T-helper 9 cell (primary cell): ENCODE measurements at places on chromosomes 6 and 20.

- no peak for DNase-seq
These were observed 45.5 kb upstream of the CD83 start for GRCh38 chr6:14072084-14072483.

DNA sequence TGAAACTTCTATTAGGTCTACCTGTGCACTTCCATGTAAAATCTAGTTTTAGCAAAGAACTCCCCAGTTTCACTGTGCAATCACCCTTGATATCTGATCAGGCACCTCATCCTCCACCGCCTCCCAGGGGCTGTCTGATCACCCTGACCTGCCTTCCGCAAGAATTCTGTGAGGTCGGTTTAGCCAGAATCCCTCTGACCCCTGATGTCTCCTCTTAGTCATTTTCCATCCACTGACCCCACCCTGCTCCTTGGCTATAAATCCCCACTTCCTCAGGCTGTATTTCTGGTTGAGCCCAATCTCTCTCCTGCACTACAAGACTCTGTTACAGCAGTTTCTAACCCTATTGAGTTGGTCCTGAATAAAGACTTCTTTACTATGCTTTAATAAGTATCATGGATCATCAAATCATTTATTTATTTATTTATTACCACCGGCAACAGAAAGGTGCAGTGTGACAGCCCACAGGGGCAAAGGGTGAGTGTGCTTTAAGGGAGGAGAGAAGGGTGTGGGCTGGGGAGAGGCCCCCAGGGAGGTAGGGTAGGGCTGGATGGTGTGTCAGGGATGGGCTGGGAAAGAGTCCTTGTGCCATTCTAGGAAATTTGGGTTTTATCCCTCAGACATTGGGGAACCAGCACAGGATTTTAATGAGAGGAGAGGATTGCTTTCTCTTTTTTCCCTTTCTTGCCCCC, 11.2 kb upstream of the SERPINB6 start:
- DNase-seq: no peak

DNA sequence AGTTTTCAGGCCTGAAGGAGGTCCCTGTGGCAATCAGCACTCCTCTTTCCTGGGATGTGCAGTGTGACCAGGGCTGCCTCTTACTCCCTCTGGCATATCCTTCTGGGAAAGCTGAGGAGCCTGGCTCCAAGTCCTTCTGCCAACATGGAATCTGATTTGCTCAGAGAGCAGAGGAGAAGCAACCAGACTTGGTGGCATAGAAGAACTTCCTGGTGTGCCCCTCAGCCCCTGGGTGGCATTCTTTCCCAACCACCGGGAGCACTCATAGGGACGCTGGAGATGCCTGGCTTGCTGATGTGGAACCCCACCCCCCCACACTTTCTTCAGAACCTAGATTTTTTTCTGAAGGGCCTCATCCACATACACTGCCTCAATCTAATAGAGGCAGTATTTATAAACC, 107.6 kb upstream of the TRAF3IP2 start:
- DNase-seq: no peak

DNA sequence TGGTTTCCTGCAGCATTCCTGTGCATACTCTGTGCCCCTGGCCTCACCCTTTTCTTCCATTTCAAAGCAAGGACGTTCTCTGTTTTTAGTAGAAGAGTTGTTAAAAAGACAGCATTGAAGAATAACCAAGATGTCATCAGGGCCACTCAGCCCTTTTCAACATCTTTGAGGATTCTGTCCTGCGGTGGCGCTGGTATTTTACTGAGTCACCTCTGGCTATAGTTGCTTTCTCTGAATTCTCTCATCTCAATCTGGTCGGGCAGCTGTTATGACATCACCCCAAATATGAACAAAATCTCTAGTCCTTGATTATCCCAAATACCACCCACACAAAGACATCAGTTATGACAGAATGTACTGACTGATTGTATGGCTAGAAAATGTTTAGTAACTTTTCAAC, 204.2 kb downstream of the GRIK2 start:
- no peak for DNase-seq

- no peak for DNase-seq
These were observed 15.8 kb upstream of the LIN28B start for GRCh38 chr6:104940893-104941728.

GRCh38 chr20:36543184-36544133, 2.1 kb downstream of the MYL9 start:
- no peak for DNase-seq

GRCh38 chr6:167122827-167123657, at the start of gene CCR6:
Gene CCR6, plus strand, starts transcription at chr6:167123096. Its CDS starts 13,039 bp downstream, at chr6:167136135.
- DNase-seq: no peak

- no peak for DNase-seq
These were observed 256.8 kb downstream of the CDKAL1 start for GRCh38 chr6:20791074-20791473.

DNA sequence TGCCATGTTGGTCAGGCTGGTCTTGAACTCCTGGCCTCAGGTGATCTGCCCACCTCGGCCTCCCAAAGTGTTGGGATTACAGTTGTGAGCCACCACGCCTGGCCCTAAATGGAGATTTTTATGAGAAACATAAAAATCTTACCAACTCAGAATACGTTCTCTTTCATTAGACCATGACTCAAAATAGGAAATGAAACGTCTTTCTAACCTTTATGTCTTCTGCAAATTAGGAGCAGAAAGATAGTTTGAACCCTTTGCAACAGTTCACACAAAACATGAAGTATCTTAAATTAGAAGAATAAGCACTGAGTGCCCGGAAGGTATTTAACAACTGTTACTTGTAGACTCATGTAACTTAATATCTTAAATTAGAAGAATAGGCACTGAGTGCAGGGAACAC, 48.3 kb downstream of the AHI1 start:
- no peak for DNase-seq

DNA sequence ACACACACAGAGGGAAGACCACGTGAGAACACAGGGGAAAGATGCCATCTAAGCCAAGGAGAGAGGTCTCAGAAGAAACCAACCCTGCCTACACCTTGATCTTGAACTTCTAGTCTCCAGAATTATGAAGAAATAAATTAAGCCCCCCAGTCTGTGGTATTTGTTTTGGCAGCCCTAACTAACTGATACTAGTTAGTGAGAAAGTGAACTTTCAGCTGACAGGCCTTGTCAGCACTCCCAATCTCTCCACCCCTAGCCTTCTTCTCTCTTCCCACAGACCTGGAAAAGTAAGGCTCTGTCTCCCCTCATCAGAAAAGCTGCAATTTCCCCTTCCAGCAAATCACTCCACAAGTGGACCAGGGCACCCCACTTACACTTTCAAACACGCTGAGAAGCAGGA, 108.6 kb upstream of the CDYL start:
- no peak for DNase-seq

GRCh38 chr20:2138396-2138795, 36.8 kb downstream of the STK35 start:
- no peak for DNase-seq

- DNase-seq: no peak
These were observed 21.1 kb downstream of the MRPL14 start for GRCh38 chr6:44105993-44106740.

GRCh38 chr6:40640599-40641227, 53.5 kb upstream of the LRFN2 start:
- no peak for DNase-seq
